Foreskin keratinocyte (primary cell): ENCODE measurements at places on chromosomes 1 and 21.

DNA sequence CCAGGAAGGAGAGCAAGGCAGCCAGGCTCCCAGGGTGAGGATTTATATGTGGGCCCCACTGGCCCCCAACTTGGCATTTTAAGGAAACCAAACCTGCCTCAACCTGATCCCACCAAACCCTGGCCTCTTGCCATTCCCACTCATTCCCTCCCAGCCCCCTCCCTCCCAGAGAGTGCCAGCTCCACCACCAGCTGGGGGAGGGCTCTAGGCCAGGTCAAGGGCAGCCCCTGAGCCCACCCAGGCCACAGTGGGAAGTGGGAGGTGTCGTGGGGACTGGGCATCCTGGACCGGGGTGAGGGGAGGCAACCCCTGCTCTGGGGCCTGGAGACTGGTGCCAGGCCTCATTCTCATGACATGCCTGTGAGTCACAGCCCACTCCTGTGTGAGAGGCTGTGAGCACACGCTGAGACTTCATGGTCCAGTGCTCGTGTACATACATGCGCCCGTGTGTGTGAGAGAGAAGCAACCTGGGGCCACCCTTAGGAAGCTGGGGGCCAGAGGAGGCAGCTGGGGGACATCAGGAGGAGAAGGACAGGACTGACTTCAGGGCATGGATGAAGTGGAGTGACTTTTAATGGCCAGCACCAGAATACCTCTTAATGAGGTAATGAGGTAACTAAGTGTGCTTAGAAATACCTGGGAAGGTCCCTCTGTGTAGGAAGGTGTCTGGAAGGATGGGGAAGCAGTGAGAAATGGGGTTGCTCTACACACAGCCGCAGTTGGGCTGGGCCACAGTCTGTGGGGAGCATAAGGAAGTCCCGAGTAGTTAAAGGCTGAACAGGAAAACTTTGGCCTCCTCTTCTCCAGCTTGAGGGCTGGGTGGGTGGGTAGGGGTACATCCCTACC is at the start of gene S100A2:
TSS of gene S100A2 (minus strand) at position 316 of the 846 bp plus-strand sequence. CDS start 1,967 bp downstream, outside the sequence.
- peak; percentile 99 for DNase-seq

GRCh38 chr1:3439346-3440299 is 14.8 kb upstream of the ARHGEF16 start:
- no peak for DNase-seq

DNA sequence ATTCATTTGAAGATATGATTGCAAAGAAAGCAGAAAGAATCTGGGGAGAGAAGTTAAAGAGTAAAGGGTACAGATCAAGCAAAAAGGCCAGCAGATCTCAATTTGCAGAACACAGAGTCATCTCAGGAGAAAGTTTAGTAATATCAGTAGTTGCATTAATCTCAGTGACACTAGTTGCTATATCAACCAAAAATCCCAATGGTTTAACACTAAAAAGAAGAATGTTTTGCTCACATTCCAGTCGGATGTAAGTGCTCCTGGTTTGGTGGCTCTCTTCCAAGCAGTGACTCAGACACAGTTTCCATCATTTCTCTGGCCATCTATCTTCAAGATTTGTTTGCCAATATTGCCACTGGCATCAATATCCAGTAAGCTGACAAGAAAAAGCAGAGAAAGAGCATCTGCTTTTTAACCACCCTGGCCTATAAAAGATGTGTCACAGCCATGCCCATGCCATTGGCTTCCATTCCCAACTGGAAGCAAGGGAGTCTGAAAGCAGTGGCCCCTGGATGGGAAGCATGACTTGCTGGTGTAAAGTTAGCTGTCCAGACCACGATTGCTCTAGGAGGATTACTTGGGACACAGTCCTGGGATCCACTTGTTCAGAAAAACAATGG is 45.5 kb upstream of the AIM2 start:
- DNase-seq, result peak; percentile 28

DNA sequence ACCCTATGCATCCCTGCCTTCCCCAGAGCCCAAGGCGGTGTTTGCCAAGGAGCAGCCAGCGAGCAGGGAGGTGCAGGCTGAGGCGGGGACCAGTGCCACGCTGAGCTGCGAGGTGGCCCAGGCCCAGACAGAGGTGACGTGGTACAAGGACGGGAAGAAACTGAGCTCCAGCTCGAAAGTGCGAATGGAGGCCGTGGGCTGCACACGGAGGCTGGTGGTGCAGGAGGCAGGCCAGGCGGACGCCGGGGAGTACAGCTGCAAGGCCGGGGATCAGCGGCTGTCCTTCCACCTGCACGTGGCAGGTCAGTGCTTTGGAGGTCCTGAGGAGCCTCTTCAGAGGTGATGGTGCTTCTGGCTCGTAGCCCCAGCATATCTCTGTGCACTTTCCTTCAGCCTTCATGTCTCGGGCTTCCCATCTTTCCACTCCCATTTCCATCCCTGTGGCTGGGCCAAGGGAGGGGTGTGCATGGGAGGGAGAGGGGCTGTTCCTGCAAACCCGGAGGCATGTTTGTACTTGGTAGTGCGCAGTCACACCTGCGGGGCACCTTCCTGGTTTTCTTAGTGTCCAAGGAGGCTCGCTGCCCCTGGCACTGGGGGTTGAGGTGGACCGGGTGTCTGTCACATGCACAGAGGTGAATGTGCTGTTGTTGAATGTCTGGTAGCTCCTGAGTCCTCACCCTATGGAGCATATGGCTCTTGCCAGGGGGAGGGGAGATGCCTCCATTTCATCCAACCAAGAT is 56.4 kb downstream of the OBSCN start:
- no peak for DNase-seq

DNA sequence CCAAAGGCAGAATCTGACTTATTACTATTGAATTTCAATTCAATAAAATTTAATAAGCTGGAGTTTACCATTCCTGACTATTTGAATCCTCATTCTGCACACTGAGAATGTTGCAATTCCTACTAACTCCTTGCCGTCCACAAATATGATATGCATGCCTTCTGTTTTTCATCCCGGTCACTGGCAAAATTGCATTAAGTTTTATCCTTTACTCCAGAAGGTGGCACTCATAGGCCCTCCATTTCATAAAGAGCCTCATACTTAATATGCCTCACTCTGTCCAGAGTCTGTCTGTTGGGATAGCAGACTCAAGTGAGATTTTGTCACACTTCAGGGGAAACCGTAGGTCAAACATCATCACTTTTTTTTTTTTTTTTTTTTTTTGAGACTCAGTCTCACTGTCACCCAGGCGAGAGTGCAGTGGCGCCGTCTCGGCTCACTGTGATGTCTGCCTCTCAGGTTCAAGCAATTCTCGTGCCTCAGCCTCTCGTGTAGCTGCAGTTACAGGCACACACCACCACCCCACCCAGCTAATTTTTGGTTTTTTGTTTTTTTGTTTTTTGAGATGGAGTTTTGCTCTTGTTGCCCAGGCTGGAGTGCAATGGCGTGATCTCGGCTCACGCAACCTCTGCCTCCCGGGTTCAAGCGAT is 27.3 kb downstream of the F11R start:
- no peak for DNase-seq

DNA sequence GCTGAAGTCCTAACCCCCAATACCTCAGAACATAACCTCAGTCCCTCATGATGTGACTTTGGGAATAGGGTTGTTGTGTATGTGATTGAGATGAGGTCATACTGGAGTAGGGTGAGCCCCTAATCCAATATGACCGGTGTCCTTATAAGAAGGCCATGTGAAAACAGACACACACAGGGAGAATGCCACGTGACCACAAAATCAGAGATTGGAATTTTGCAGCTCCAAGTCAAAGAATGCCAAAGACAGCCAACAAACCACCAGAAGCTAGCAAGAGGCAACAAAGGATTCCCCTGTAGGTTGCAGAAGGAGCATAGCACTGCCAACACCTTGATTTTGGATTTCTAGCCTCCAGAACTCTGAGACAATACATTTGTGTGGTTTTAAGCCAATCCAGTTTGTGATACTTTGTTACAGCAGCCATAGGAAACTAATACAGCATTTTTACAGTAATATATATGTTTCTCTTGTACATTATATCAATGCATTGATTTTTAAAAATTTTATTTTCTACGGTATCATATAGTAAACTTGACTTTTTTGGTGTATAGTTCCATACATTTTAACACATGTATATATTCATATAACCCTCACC is 5.4 kb downstream of the ZSWIM5 start:
- DNase-seq, result no peak
